ENCODE measurements at places on chromosomes 6 and 20. TPM values are rescaled to one million over a fixed set of nuclear protein-coding genes. Genes with fewer than 3 reads are reported as not detected.
A peak's percentile ranks its signal among the peaks of the same experiment; 100 is the strongest.

GRCh38 chr20:251354-251753 is 6.2 kb upstream of the DEFB132 start:
- DNase-seq = no peak

GRCh38 chr6:5671601-5672559 is 334.8 kb downstream of the NRN1 start:
- DNase-seq = no peak

GRCh38 chr20:4714818-4715217 is 6.9 kb upstream of the PRND start:
- DNase-seq = no peak

- no peak for DNase-seq
Measured at GRCh38 chr20:38604873-38605303, 3.3 kb downstream of the ARHGAP40 start.

GRCh38 chr20:21575167-21575566 is 61.3 kb upstream of the NKX2-2 start:
- DNase-seq = no peak

- no peak for DNase-seq
Measured at GRCh38 chr6:1704711-1705110, 95.0 kb downstream of the FOXC1 start.

- peak; percentile 77 for DNase-seq
Measured at GRCh38 chr6:27502508-27503435, 29.9 kb upstream of the ZNF184 start.

DNA sequence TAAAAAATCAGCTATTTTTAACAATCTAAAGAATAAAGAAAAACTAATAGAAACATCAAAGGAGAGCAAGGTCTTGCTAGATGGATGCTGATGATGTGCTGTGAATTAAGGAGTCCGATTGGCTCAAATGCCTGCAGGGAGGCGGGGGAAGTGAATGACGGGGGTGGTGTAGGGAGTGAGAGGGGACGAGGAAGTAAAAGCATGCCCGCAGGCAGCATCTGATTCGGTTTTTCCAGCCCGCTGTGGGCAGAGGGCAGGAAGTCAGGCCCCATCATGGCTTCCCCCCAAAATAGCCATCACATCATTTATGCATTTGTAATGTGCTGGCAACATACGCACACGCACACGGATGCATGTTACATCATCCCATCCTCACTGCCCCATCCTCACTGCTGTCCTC is 10.3 kb downstream of the RSPO4 start:
- no peak for DNase-seq

DNA sequence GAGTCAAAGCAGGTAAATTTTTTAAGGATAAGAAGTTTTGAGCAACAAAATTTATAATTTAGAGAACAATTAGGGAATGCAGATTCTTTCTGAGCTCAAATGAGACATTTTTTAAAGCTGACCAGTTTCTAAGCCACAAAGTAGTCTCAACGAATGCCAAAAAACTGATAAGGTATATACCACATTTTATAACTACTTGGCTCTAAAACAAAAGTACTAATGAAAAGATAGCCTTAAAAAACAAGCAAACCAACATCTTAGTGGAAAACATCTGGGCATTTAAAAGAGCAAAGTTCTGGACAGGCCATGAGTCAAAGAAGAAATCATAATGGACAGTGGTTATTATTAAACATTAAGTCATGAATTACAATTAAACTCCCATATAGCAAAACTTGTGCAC is 23.2 kb upstream of the RNF146 start:
- no peak for DNase-seq

GRCh38 chr6:4774715-4775493 is 1.3 kb upstream of the CDYL start:
- DNase-seq = peak; percentile 62

- peak; percentile 42 for DNase-seq
Measured at GRCh38 chr6:145815309-145816274, 997 bp upstream of the FBXO30 start.

- DNase-seq = no peak
Measured at GRCh38 chr20:41538810-41539596, 79.2 kb downstream of the CHD6 start.

- no peak for DNase-seq
Measured at GRCh38 chr6:51618563-51618962, 468.9 kb downstream of the PKHD1 start.

GRCh38 chr6:17505062-17505476 is 95.0 kb upstream of the FAM8A1 start:
- no peak for DNase-seq

- no peak for DNase-seq
Measured at GRCh38 chr6:109760208-109760607, 69.1 kb downstream of the FIG4 start.

DNA sequence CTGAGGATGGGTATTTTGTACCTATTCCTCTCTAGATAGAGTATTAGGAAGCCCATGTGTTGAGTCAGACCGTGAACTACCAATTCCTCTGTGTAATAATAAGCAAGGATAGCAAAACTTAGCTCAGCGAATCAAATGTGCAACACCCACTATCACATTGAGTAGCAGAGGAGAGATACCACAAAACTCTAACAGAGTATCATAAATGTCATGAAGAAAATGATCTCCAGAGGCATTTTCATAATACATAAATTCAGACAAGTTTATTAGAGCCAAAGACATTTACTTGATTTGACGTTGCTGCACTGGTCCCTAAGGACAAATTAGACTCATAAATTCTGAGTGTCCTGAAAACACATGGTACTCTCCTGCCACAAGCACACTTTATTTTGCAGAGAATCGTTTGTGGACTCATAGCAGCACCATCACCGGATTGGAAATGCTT is 245.2 kb downstream of the HAO1 start:
- DNase-seq = no peak

DNA sequence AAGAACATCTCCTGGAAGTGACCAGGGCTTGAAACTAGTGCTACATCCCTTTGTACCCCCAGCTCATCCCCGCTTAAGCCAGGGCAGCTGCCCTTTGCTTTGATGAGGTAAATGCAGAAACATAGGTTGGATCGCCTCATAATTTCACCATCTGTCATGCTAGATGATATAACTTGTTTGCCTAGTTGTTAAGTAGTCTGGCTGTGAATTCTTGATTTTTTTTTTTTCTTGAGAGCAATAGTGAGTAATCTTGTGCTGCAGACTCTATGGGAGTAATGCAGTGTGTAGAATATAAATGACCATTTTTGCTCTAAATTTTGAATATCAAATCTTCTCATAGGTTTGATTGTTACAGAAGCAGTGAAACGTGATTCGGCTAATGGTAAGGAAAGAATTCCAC is 4.1 kb downstream of the TRDN start:
- DNase-seq = no peak

- no peak for DNase-seq
Measured at GRCh38 chr20:51487565-51488268, 54.8 kb downstream of the NFATC2 start.

GRCh38 chr20:38126932-38127621 is 38.0 kb downstream of the TGM2 start:
- no peak for DNase-seq

GRCh38 chr6:125415913-125416312 is 114.1 kb upstream of the HDDC2 start:
- DNase-seq = no peak

DNA sequence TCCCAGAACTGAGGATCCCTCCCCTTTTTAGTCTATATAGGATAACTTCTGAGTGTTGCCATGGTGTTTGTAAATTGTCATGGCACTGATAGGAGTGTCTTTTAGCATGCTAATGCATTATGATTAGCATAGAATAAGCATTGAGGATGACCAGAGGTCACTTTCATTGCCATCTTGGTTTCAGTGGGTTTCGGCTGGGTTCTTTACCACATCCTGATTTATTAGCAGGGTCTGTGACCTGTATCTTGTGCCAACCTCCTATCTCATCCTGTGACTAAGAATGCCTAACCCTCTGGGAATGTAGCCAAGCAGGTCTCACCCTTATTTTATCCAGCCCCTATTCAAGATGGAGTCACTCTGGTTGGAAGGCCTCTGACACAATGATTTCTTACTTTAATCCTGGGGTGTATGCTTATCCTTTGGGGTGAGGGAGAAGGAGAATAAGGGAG is 19.6 kb downstream of the WFDC2 start:
- no peak for DNase-seq

DNA sequence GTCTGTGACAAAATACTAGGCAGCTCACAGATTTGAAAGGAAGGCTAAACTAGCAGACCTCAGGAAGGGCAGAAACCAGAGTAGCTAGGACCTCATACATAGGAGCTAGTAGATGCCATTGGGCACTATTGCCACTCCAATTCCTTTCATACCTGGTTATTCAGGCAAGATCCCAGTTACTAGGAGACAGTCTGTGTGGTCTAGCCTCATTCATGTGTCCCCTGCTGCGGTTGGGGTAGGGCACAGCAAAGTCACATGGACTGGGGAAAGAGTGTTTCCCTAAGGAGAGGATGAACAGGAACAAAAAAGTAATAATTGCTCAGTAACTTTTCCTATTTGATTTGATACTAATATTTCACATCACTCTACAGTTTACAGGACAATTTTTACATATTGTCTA is 204.6 kb upstream of the HEY2 start:
- DNase-seq = no peak

DNA sequence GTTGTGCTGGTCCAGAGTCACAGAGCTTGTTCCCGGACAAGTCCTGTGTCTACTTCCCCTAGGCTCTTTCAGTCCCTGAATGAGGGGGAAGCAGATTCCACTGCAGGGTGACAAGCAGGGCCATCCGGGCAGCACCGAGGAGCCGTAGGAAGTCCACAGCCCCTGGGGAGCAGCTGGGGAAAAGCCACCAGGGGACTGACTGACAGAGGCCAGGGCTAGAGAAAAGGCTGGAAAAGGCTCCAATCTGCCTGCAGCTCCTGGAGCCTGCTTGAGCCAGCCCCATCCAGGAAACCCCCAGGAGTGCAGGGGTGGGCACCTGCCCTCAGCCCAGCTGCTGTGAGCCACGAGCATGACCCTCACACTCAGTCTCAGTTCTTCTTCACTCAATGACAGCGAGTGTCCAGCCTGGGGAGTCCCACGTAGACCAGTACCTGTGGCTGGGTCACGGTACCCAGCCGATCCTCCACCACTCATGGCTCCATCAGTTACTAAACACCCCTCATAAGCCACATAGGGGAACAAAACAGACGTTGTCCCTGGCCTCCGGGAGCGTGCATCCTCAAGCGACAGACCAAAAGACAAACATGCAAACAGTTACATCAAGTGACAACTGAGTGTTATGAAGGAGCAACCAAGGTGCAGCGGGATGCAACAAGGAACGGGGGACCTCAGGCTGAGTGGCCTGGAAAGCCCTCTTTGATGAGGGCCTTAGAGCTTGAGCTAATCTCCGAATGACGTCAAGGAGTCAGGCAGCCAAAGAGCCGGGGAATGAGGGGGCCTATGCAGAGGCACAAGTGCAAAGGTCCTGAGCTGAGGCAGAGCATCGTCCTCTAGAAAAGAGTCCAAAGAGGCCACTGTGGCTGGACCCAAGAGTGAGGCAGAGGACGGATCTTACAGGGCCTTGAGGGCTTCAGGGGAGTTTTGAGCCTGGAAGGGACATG is 24.8 kb upstream of the VSTM2L start:
- no peak for DNase-seq

DNA sequence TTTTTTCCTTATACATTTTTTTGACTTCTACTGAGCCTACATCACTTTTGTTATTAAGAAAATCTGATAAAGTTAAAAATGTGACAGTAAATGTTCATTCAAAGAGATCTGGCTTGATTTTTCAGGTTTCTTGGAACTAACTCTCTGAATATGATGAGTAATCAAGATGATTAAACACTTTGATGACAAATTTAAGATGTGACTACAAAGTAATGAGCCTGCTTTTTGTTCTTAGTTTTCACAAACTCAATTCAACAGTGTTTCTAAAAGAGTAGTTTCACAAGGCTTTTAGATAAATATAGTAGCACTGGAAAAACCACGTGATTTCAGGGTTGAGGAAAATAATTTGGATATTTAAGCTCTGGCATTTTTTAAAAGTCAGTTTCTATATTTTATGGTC is 37.9 kb upstream of the HDDC2 start:
- DNase-seq = no peak

DNA sequence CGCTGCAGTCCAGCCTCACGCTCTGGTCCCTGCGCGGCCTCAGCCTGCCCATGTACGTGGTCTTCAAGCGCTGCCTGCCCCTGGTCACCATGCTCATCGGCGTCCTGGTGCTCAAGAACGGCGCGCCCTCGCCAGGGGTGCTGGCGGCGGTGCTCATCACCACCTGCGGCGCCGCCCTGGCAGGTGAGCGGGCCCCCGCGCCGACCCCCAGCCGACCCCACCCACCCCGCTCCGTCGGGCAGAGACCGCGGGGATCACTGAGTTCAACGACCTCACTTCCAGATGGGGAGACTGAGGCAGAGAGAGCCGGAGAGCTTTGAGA is 545 bp downstream of the SLC35D3 start:
- no peak for DNase-seq

- DNase-seq = no peak
Measured at GRCh38 chr20:32150291-32150848, 40.9 kb downstream of the TM9SF4 start.

- no peak for DNase-seq
Measured at GRCh38 chr6:127833336-127833735, 67.5 kb downstream of the THEMIS start.

- DNase-seq = no peak
Measured at GRCh38 chr6:47674673-47675072, 23.7 kb upstream of the ADGRF4 start.

- no peak for DNase-seq
Measured at GRCh38 chr20:16350465-16350864, 222.8 kb downstream of the KIF16B start.

DNA sequence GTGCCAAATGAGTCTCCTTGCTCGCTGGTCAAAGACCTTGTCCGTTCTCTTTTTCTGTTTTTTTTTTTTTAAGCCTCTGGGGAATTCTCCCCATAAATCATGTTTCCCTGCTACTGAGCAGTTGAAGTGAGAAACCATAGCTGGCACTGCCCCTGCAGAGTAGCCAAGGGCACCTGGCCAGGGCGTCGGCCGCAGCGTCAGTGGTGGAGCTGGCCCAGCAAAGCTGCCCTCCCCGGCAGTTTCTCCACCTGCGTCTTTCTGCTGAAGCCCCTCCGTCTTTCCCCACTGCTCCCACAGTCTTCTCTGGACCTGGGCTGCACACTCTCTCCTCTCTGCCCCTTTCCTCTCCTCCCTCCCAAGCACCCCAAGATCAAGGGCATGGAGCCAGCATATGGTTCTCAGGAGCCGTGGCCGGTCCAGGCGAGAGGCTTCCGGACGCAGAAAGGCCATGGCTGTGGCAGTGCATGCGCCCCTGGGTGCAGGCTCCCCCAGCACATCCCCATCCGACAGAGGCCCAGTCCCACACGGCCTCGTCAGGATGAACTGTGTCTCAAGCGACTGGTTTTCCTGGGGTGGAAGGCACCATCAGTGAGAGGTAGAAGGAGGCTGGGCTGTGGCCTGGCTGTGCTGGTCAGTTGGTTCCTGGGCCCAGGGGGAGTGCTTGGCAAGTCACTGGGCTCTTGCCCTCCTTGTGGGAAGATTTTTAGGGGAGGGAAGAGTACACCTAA is 218.1 kb downstream of the ERMARD start:
- no peak for DNase-seq

GRCh38 chr6:81451787-81452186 is 300.7 kb downstream of the TENT5A start:
- DNase-seq = no peak

The ACTL10 gene
- 0.22 TPM for total RNA-seq

The RBPJL gene
- total RNA-seq = not detected

The PTGIS gene
- total RNA-seq = 26.9 TPM

The TTLL9 gene
- total RNA-seq = not detected

The BMP6 gene
- total RNA-seq = 2.6 TPM

The SOBP gene
- 15.6 TPM for total RNA-seq

The EDN3 gene
- not detected for total RNA-seq

The TGM2 gene
- total RNA-seq = 469 TPM

The SEL1L2 gene
- total RNA-seq = 0.43 TPM

The NKX2-2 gene
- total RNA-seq = not detected

The CD83 gene
- 1.6 TPM for total RNA-seq

The SHLD1 gene
- total RNA-seq = 7.4 TPM

The PSORS1C2 gene
- total RNA-seq = not detected

Data from Right ventricle myocardium superior (tissue), 1 donor.